Cortex of kidney (tissue), 1 donor: ENCODE measurements at places on chromosomes 3 and 15.

DNA sequence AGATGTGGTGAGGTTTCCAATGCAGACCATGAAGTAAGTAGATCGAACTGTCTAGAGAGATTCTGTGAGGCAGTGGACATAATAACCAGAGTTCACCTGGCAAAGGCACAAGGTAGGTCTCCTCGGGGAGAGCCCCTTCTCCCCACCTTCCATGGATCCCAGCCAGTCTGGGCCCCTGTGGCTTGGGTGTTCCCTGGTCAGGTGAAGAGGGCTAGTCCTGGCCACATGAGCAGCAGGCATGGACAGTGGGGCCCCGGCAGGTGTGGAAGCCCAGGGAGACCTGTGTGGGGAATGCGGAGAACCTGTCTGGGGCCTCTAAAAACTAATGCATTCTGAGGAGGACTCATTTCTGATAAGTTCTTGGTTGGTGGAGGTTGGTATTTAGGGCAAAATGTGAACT is 241.4 kb upstream of the TRIM42 start:
- DNase-seq: no peak

GRCh38 chr15:89130201-89130600 is 41.9 kb downstream of the ABHD2 start:
- no peak for DNase-seq

- no peak for DNase-seq
These were observed 26.3 kb downstream of the BMF start for GRCh38 chr15:40082195-40082883.

DNA sequence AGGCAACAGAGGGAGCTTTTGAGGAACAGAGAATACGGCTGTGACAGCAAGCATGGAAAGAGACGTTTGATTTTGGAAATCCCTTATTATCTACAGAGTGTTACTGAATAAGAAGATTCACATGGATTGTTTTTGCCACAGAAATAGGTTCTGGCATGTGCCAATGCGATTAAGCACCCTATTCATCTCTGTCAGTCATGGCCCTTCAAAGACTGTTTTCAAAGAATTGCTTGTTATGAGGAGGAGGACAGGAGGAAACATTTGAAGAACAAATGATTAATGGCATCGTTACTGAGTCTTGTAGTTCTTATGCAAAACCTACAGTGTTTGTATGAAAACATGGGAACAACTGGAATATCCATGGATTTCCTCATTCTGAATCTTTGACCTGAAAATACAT is 86.2 kb downstream of the EPHA6 start:
- DNase-seq: no peak

GRCh38 chr3:106740116-106740515 is 637.1 kb upstream of the CCDC54 start:
- no peak for DNase-seq

DNA sequence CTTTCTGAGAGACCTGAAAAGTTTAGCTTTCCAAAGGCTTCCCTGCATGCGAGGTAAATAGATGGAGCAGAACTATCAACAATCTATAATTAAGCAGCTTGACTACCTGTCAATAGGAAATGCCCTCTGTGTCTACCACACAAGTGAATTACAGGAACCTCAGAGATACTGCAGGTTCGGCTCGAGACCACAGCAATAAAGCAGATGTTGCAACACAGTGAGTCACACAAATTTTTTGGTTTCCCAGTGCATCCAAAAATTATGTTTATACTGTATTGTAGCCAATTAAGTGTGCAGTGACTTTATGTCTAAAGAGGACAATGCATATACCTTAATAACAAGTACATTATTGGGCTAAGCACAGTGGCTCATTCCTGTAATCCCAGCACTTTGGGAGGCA is 252.0 kb downstream of the UBE2E2 start:
- DNase-seq: no peak

- no peak for DNase-seq
These were observed 38.1 kb upstream of the ZBTB38 start for GRCh38 chr3:141330235-141330634.

DNA sequence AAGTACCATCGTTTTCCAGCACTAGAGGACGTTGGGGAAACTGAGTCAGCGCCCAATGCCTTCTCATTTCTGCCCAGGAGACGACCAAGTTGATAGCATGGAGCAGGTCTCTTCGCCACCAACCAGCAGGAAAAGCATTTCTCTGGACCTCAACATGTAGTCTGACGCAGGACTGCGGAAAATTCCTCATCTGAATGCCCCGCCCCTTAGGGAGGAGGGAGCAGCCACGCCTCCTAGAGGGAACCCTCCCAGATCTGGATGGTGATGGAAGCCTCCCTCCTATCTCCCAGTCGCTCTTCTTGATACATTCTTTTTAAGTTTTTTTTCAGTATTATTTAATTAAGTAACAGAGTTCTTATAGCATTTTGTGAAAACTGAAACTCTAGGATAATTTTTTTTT is 17.4 kb upstream of the MINDY4B start:
- DNase-seq: no peak

GRCh38 chr3:173639098-173639497 is 241.6 kb downstream of the NLGN1 start:
- DNase-seq: no peak

GRCh38 chr3:30162579-30162978 is 443.8 kb upstream of the TGFBR2 start:
- no peak for DNase-seq

GRCh38 chr3:186255703-186256331 is 106.2 kb downstream of the DGKG start:
- DNase-seq: no peak

GRCh38 chr15:78910271-78910670 is 34.6 kb downstream of the CTSH start:
- DNase-seq: no peak

DNA sequence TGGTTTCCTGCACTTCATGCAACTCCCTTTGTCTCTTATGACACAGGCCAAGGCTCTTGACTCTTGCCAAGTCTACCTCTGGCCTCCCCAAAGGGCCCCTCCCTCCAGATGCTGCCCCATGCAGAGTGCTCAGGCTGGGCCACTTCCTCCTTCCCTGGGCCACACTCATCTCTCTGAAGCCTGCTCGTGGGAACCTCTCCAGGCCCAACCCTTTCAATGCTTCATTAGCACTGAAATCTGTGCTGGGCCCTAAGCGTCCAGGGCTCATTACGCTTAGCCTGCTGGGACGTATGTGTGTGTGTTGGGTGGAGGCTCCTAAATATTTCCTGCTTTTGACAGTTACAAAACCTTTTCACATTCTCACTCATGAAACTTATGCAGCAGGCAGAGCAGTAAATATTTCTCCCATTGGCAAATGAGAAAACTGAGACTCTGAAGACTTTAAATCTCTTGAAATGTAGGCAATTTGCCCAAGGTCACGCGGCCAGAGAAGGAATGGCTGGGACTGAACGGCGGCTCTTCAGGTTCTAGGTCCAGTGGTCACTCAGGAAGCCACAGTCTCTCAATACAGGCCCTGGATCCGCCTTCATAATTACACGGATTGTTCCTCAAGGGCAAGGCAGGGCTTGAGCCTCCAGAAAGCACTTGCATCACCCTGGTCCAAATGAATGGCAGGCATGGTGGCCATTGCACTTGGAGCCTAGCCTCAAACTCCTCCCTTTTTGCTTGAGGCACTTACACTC is 241.7 kb upstream of the HES1 start:
- DNase-seq: no peak

- DNase-seq: no peak
These were observed 273.9 kb downstream of the PDCD6IP start for GRCh38 chr3:34072297-34072696.

GRCh38 chr3:38022896-38023709 is 6.3 kb downstream of the PLCD1 start:
- no peak for DNase-seq

GRCh38 chr3:170154569-170155143 is 26.9 kb downstream of the PHC3 start:
- no peak for DNase-seq

DNA sequence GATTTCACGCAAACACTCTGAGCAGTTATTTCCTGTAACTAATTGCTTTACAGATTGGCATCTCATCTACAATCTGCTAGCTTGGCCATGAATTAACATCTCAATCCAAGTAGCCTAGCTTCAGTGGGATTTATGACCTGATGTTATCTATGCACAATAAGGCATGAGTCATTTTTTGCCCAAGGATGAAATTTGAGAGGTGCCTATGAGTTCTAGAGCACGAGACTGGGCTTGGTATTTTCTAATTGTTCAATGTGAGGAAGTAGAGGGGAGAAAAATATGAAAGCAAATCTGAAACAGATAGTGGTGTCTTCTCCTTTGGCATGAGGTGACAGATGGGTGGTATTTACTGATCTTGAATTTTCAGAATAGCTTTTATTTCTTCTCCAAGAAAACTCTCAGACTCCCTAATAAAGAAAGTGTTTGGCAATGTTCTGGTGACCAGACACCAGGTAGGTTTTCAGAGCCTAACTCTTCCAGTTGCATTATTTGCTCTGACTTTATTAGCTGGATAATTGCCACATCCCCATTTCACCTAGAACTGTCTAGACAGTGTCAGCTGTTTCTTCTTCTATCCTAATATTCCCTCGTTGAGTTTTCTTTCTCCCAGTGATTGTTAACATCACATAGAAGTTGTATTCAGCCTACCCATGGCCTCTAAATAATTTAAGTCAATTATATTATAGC is 301.0 kb upstream of the UMPS start:
- DNase-seq: no peak

- DNase-seq: no peak
These were observed 40.3 kb downstream of the WDR76 start for GRCh38 chr15:43867096-43867495.

GRCh38 chr3:28308196-28308595 is 40.3 kb upstream of the ZCWPW2 start:
- no peak for DNase-seq

GRCh38 chr15:25066708-25067107 is 111.9 kb downstream of the SNRPN start:
- DNase-seq: no peak

- DNase-seq: no peak
These were observed 19.9 kb downstream of the KLF13 start for GRCh38 chr15:31346367-31347066.

GRCh38 chr3:65902304-65902793 is 136.4 kb downstream of the MAGI1 start:
- no peak for DNase-seq

GRCh38 chr3:123076496-123077418 is 9.9 kb downstream of the PDIA5 start:
- DNase-seq: no peak

- no peak for DNase-seq
These were observed 2.0 kb upstream of the ST8SIA2 start for GRCh38 chr15:92391640-92392039.

- DNase-seq: no peak
These were observed 37.1 kb upstream of the SLC25A36 start for GRCh38 chr3:140904521-140904920.

DNA sequence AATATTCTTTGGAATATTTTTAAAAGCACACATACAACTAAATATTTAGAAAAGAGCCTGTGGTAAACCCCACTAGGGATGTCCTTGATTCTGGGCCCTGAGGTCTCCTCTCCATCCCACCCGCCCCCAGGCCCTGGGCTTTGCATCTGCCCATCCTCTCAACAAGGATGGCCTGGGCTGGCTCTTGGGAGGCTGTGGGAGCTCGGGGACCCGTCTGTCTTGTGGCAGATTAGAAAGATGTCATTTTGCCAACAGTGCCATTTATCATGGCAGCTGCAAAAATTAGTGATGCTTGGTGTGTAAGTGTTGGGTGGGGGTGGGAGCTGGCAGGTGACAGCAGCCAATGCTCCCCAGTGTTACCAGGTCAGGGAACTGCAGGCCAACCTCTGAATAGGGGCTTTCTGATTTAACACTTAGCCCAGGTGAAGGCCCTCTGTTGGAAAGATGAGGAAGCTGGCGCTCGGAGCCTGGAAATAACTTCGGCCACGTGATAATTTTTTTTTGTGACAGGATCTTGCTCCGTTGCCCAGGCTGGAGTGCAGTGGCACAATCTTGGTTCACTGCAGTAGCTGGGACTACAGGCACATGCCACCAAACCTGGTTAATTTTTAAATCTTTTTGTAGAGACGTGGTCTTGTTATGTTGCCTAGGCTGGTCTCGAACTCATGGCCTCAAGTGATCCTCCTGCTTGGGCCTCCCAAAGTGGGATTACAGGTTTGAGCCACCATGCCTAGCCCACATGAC is 16.9 kb upstream of the CSPG4 start:
- DNase-seq: no peak

DNA sequence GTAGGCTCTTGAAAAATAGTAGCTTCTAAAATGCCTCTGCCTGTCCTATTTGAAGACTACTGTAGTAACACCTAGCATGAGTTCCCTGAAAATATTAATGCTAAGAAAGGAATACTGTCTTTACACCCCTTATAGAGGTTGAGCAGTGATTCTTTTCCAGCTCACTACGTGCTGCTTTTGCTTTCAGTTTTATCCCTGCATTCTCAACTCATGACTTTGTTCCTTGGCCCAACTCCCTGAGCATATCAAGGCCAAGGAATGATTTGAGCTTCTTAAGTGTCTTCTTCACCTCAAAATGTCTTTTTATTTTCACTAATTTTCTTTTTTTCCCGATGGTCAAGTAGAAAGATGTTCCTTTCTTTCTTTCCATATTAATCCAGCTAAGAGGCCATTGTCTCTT is 16.5 kb upstream of the P2RY13 start:
- no peak for DNase-seq

- DNase-seq: no peak
These were observed 79.4 kb downstream of the RPLP1 start for GRCh38 chr15:69532066-69532465.

- DNase-seq: no peak
These were observed 581 bp downstream of the IP6K1 start for GRCh38 chr3:49785565-49786356.

DNA sequence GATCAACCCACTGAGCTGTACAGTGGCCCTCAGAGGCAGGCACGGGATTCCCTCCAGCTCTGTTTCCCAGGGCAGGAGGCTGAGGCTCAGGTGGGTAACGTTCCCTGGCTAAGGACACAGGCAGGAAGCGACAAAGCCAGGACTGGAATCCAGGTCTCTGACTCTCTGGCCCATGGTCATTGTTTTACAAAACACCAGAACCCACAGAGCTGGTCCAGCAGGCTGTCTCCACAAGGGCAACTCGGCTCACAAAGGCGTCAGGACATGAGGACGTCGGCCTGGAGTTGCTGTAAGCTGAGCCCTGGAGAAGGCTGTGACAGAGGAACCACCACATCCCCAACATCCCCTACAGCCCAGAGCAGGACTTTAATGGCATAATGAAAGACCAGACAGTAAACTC is 30.7 kb downstream of the NUP210 start:
- DNase-seq: no peak

DNA sequence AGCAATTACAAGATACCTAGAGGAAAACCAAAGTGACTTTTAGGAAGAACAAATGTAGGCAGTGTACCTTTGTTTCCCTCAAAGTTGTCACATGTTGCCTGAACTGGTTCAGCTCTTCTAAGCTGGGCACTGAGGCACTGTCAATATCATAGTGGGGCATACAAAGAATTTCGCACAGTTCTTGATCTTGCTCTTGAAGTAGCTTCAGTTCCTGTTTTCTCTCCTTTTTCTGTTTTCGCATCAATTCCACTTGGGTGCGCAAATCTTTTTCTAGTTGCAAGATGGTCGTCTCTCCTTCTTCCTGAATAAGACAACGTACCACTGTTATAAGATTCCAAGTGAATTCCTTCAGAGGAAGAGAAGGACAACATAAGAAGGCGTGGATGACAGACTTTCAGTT is 12.7 kb downstream of the PRC1 start:
- DNase-seq: no peak

- no peak for DNase-seq
These were observed 41.6 kb downstream of the ACAN start for GRCh38 chr15:88844749-88845386.
